Foreskin fibroblast (primary cell): ENCODE measurements at places on chromosomes 5 and 9.

GRCh38 chr9:98594546-98595160, 114.1 kb downstream of the GABBR2 start:
- no peak for DNase-seq

DNA sequence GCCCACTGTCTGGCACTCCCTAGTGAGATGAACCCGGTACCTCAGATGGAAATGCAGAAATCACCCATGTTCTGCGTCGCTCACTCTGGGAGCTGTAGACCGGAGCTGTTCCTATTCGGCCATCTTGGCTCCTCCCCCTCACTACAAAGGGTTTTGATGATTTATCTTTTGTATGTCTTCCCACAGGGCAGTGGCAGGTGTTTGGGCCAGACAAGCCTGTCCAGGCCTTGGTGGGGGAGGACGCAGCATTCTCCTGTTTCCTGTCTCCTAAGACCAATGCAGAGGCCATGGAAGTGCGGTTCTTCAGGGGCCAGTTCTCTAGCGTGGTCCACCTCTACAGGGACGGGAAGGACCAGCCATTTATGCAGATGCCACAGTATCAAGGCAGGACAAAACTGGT, 9.4 kb downstream of the BTNL8 start:
- no peak for DNase-seq

- peak; percentile 24 for DNase-seq
These were observed 195.0 kb upstream of the TBC1D2 start for GRCh38 chr9:98450496-98450895.

GRCh38 chr5:88486431-88486830, 217.8 kb upstream of the TMEM161B start:
- no peak for DNase-seq

DNA sequence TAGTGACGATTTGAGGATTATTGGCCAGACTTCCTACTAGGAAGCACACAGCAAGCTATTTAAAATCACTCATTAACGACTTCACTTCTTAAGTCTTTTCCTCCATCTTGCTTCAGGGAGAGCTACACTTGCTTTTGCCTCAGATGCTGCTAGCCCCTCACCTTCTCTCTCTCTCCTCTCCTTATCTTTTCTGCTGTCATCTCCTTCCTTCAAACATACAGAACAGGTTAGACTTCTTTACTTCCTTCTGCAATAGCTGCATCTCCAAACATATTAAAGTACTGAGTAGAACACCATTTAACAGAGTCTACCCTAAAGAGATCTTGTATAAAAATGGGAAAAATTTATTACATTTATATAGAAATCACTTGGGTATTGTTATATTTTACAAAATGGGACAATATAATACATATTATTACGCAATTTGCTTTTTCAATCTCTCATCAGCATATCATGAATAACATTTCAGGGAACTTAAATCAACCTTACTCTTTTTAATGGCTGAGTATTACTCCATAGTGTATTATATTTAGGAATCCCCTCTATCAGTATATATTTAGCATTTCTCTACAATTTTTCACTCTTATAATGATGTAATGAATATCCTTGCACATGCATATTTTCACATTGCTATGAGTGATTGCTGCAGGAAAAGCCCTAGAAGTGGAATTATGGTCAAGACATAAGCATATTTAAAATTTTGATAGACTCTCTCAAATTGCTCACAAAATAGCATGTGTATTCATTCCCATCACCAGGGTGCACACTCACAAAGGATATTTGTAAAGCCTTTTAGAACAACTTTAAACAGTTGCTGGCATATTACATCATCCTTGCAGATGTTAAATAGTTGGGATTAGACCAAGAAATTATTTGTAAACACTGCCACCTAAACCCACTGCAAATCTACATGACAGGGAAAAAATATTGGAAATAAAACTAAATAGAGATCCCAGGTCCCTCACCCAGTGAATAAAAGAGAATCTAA, 164.5 kb upstream of the NFIB start:
- DNase-seq: peak; percentile 8

- peak; percentile 89 for DNase-seq
These were observed 65.5 kb upstream of the ABCA1 start for GRCh38 chr9:104993291-104993963.

DNA sequence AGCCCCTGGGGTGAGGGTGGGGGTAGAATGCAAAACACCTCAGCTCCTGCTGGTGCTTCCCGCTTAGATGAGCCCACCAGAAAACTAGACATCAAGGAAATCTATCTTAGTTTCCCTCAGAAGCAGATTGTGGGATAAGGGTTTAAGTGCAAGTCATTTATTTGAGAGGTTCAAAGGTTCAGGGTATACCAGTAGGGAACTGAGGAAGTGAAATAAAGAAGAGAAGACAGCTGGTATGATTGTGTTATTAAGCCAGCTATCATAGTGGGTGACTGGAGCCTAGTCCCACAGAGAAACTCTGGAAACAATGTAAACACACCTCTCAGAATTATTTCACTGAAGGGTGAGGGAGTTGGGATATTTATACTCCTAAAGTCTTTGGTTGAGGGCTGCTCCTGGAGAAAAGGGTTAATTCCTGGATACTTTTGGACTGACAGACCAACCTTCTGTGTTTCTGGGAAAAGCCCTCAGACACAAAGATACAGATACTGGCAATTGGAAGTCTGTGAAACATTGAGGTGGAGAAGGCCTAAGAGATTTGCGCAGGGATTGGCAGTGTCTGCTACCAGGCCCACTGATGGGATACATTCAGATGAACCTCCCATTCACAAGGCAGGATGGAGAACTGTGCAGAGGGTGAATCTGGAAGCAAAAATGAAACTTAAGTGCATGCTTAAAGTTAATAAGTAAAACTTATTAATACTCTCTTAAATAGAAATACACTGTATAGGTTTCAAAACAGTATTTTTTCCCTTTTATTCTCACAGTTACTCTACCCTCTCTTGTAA, 6.4 kb upstream of the DCTN4 start:
- DNase-seq: no peak

DNA sequence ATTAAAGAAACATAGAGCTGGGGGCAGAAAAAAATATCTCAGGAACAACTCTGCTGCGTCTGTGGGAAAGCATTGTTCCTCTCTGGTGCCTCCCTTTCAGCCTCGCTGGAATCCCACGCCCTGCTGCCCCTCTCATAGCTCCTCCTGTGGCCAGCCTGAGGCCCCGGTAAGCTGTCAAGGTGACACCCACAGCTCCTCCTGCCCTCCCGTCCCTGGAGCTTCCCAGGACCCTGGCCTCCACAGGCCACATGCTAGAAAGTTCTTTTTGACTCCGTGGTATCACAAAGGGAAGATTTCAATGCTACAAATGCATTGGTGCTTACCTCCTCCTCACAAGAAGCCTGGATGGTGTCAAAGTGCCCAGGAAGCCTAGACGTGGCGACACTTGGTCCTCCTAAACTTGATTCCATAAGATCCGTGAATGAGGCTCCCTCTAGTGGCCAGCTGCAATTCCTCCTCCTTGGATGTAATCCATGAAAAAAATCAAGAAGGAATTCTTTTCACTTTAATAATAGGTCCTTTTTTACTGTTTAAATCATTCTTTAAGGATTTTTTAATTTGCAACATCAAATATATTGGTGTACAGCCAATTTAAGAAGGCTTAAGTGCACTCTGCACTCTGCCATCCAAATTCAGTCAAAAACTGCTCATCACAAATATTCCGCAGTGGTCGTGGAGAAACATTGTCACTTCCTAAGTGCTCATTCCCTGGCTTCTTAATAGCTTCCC, 104.9 kb downstream of the CFAP90 start:
- DNase-seq: peak; percentile 21

GRCh38 chr9:137305060-137305797, 3.2 kb upstream of the NRARP start:
- peak; percentile 68 for DNase-seq

DNA sequence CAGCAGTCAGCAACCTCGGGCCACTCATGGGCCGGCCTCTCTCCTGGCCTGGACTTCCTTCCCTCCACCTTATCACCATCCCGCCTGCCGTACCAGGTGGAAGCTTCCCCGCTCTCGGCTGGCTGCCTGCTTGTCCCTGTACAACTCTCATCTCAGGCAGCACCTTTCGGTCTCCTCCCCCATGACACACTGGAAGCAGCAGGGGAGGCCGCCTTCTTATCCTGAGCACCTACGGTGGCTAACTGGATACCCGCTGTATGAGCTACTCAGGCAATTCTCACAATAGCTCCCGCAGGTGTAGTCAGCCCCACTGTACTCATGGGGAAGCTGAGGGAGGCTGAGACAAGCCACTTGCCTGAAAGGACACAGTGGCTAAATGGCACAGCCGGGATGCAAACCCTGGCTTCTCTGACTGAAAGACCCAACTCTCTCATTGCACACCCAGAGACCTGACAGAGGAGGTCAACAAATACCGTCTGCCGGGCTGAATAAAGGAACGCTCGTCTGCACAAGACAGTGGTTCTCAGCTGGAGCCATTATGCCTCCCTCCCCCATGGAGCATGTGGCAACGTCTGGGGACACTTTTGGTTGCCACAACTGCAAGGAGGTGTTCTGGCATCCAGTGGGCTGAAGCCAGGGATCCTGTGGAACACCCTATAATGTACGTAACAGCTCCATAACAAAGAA, 9.6 kb downstream of the STK10 start:
- no peak for DNase-seq

DNA sequence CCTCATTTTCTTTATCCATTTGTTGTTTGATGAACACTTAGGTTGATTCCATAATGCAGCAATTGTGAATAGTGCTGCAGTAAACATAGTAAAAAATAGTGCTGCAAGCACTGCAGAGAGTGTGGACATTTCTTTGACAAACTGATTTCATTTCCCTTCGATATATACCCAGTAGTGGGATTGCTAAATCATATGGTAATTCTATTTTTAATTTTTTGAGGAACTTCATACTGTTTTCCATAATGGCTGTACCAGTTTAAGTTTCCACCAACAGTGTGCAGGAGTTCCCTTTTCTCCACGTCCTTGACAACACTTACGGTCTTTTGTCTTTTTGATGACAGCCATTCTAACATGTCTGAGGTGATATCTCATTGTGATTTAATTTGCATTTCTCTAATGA, 138.2 kb upstream of the PLPPR1 start:
- DNase-seq: no peak

- no peak for DNase-seq
These were observed 38.7 kb upstream of the CDK20 start for GRCh38 chr9:88013035-88013434.

DNA sequence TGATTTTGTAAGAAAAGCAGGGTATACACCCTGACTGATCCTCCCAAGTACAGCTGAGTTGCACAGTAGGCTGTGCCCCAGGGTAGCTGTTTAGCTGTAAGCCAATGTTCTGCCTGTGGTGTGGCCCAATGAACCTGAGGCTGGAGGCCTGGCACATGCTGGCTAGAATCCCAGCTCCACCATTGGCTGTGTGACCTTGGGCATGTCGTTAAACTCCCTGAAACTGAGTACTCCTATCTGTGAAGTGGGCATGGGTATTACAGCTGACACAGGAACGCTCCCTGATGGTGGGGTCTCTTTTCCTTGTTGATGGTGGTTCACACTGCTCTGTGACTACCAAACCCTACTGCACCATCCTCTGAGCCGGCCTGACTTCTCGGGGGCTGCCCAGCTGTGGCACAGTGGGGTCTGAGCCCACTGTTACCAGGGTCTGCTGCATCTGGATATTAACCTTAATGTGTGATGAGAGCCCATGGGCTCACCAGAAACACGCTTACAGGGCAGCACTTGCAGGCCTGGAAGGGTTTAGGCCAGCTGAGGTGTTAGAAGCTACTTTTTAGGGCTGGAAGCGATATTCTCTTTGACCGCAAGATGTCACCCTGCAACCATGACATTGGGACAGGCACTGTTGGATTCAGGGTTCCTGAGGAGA, 7.0 kb upstream of the GADD45G start:
- peak; percentile 77 for DNase-seq

- peak; percentile 0 for DNase-seq
These were observed 2267.7 kb upstream of the ACO1 start for GRCh38 chr9:30116673-30117217.

DNA sequence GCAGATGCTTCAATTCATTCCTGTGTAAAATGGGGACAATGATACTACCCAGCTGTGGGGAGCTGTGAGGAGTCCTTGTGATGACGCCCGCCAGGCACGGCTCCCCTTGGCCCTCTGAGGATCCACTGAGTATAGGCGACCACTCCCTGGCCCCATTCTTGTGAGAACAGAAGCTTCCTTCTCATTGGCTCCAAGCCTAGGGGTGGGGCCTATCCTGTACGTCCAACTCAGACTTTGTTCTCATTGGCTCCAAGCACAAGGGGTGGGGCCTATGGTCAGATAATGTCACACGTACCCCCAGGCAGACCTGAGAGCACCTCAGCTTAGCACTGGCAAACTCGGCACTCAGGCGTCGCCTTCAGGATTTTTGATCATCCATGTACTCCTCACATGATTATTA, 232.9 kb upstream of the MVB12B start:
- no peak for DNase-seq

GRCh38 chr9:91415290-91415689, 8.3 kb downstream of the NFIL3 start:
- no peak for DNase-seq

DNA sequence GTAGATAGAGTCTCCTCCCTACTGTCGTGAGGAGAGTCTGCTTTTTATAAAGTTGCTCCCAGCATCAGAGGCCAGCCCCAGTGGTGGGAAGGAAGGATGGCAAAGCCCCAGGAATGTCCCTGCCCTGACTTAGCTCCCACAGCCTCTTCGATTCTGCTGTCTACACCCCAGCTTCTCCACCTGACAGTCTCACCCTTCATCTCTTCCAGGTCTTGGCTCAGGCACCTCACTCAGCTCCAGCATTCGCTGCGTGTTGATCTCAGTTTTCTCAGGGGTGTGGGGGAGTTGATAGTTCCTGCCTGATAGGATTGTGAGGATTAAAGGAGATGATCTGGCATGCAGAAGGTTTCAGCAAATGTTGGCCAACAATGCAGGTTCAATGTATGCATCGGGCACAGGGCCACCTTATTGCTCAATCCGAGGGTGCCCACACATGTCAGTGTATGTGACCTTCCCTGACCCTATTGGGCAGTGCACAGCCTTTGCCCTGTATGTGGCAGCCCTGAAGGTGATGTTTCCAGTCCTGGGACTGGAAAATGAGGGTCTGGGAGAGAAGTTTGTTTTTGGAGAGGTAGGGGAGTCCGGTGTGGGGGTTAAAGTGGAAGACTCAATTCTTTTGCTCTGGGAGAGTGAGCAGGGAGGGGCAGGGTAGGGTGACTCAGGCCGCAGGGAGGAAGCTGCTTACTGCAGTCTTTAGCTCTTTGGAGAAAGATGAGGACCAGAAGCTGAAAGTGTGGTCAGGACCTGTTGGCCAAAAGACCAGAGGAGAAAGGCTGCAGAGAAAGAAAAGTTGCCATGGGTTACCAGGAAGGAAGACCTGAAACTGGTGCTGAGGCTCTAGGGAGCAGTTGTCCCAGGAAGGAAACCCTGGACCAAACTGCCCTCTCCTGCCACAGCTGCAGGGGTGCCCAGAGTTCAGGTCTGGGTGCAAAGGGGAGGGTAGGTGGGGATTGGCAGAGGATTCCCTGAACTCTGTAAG, 153.2 kb downstream of the MACROH2A1 start:
- peak; percentile 81 for DNase-seq

DNA sequence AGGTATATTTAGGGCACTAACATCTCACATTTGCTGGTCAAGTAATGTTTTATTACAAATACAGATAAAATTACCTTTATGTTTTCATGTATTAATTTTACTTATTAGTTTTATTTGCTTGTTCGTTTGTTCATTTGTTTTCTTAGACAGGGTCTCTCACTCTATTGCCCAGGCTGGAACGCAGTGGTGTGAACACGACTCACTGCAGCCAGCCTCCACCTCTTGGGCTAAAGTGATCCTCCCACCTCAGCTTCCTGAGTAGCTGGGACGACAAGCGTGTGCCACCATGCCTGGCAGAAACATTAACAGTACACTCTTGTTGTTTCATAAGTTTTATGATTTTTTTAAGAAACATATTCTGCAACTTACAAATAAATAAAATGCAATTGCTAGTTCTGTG, 123.2 kb downstream of the ZNF608 start:
- no peak for DNase-seq

- DNase-seq: no peak
These were observed 114.6 kb upstream of the PPP1R2B start for GRCh38 chr5:156735477-156735876.
